ENCODE measurements at places on chromosomes 11 and 22.

- DNase-seq, result no peak
Measured at GRCh38 chr11:102640946-102641345, 15.8 kb upstream of the MMP20 start.

GRCh38 chr11:70184396-70184795 is 18.7 kb upstream of the FADD start:
- no peak for DNase-seq

- no peak for DNase-seq
Measured at GRCh38 chr11:75639762-75640181, 29.1 kb downstream of the MAP6 start.

DNA sequence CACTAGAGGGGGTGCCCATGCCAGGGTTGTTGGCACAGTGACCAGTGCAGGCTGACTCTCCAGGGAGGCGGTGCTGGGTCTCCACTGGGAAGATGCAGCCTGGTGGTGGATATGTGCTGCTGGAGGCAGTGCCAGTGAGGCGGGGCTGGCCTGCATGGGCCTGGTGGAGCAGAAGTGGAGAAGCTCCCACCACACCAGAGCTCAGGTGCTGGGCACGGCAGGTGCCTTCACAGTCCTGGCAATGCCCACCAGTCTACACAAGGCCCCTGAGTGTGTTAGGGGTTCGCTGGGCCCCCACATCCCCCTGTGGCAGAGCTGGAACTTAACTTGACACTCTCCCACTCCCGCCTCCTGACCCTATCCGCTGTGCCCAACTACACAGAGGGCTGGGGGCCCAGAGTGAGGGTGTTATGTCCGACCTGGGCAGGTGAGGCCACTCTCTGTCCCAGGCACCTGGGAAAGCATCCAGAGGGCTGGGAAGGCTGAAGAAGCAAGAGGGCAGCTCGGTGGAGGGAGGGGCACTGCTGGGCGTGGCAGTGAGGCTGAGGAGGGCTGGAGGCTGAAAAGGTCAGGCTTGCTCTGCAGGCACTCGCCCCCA is 102.4 kb upstream of the B3GAT1 start:
- DNase-seq, result no peak

GRCh38 chr11:76624500-76625379 is 45.8 kb downstream of the LRRC32 start:
- no peak for DNase-seq

DNA sequence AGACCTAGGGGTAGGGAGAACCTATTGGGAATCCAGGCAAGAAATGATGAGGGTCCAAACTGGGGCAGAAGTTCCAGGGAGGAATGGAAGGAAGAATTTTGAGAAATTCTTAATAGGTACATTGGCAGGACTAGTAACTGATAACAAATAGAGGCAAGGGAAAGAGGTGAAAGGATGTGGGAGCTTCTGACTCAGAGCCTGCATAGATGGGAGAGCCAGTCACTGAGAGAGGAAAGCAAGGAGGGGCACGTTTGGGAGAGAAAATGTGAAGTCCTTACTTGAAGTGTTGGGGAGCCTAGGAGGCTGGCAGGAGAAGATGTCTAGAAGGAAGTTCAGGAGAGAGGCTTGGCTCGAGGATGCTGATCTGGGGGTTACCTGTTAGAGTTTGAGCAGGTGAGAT is 104.6 kb upstream of the NCAM1 start:
- DNase-seq, result no peak

- no peak for DNase-seq
Measured at GRCh38 chr11:102289592-102289991, 27.7 kb upstream of the BIRC3 start.

DNA sequence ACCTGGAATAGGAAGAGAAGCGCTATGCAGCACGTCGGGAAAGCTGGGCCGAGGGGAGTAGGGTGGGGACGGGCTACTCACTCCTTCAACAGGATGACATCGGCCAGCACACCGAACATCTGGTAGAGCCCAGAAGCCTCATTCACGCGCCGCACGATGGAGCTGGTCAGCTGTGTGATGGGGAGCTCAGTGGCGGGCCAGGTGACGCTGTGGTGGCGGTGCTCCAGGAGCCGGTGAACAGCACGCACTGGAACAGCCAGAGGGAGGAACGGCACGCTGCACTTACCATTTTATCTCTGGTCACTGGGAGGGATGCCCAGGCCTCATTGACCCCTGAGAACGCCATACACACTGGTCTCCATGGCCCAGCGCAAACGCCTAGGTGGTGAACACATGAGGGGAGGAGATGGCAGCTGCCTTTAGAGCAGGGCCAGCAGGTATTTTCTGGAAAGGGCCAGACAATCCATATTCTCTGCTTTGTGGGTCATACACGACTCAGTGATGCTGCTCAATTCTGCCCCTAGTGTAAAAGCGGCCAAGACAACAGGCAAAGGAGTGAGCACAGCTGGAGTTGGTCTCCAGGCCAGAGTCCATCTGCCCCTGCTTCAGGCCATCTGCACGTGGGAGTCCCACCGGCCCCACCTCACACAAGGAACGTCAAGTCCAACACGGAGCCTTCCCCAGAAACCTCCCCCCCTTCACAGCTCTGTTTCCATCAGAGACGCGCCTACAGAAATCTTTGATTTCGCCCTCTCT is 8.8 kb downstream of the FOXRED2 start:
- DNase-seq, result no peak

- DNase-seq, result peak; percentile 70
Measured at GRCh38 chr22:27223317-27224177, 566.2 kb downstream of the MIAT start.

DNA sequence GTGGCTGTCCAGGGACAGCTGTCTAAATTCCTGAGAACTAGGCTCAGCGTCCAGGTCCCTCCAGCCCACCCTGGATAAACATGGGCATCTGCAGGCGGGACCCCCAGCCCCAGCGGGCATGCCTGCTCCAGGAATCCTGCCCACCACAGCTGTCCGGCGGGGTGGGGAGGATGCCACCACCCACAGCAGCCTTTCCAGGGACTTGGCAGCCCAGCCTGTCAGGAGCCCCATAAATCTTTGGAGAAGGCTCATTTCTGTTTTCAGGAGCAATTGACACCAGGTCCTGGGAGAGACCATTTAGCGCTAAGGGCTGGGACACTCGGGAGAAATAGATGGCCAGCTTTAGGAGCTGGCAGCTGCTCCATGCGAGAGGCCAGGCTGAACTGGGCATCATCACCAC is 358.9 kb downstream of the CADM1 start:
- DNase-seq, result no peak

DNA sequence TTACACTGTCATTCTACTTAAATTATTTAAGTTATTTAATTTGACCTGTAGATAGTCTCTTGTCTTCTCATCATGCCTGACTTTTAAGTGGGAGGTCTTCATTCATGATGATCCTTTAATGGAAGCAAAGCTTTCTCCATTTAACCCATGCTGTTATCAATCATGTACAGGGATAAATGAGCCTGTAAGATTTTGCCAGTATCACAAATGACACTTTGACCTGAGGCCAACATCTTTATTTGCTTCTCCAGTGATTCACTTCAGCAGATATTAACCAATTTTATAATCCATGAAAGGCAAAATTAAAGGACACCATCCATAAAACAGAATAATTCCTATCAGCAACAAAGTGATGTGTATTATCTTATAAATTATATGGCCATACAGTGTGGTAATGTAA is 7.7 kb downstream of the CCDC73 start:
- DNase-seq, result no peak

GRCh38 chr11:6237761-6238302 is 1.1 kb upstream of the CNGA4 start:
- no peak for DNase-seq

- DNase-seq, result no peak
Measured at GRCh38 chr22:31160328-31160978, 471 bp downstream of the RNF185 start.

- peak; percentile 83 for DNase-seq
Measured at GRCh38 chr11:67382276-67383136, 9.1 kb upstream of the CLCF1 start.

DNA sequence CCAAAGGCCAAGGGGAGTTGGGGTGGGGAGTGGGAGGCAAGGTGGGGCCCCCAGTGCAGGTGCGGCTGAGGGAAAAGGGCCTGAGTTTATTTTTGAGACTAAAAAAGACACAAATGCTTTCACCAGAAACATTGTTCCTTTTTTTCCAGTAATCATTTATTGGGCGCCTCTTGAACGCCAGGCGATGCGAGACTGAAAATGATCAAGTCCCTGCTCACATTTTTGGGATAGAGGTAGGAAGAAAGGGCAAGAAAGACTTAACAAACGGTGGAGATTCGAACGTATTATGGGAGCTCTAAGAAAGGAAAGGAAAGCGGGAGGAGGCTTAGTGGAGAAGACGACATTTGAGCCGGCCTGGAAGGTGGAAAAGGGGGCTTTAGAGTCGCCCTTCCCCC is 796 bp upstream of the SF3B2 start:
- DNase-seq, result no peak

GRCh38 chr22:40179526-40179925 is 1.8 kb downstream of the TNRC6B start:
- no peak for DNase-seq

DNA sequence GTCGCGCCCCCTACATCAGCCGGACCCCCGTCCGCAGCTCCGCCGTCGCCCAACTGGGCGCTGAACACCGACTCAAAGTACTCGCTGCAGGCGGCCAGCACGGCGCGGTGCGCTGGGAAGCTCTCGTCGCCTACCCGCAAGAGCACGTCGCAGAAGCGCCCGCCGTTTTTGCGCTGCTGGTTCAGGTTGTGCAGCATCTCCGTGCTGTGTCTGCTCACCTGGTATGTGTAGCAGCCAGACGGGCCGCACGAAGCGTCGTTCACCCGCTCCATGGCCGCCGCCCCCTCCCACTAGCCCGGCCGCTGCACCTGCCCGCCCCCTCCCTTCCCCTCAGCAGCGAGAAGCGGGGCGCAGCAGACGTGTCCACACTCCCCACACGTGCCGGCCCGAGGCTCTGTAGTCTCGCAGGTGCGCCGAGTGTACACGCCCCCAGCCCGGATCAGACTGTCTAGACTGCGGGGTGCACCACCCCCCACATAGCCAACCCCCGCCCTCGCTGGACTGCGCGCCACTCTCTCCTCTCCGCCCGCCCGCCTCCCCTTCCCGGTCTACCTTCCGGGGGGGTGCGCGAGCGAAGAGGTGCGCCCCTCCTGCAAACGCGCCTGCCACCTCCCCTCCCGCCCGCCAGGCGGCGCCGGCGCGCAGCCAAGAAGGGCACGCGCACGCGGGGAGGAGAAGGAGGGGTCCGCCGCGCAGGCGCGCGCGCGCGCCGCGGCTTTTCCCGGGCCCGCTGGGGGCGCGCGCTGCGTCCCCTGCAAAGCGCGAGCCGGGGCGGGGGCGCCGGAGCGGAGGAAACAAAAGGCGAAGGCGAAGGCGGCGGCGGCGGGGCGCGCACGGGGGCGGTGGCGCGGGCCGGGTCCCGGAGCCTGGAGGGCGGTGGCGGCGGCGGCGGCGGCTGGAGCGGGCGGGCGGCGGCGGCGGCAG is 553 bp downstream of the PATZ1 start:
- peak; percentile 96 for DNase-seq

DNA sequence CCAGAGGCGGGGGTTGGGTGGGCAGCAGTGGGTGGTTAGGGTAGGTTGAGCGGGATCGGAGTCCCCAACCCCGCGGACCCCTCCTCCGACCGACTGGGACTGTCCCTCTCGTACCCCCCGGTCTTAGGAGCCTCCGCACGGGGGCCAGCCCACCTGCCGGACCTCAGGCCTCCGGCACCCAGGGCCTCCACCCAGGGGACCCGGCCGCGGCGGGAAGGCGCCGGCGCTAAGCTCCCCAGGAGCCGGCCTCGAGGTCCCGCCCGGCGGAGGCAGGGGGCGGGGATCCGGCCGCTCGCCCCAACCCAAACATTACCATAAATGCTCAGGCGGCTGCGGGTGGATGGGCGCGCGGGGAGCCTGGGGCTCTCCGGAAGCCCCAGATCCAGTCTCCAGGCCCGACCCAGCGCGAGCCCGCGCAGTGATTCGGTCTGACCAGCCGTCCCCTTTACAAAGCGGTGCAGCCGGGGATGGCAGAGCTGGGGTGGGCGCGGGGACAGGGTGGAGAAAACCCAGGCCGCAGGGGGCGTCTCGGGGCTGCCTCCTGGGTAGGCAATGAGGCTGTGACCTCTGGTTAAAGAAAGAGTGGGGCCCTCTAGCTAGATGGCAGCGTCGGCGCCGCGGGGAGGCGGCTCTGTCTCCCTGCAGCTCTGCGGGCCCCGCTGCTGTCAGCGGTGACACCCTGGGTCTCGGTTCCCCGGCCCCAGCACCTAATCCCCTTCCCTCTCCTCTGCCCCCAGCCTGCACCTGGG is 4.0 kb upstream of the MCAM start:
- DNase-seq, result peak; percentile 70

DNA sequence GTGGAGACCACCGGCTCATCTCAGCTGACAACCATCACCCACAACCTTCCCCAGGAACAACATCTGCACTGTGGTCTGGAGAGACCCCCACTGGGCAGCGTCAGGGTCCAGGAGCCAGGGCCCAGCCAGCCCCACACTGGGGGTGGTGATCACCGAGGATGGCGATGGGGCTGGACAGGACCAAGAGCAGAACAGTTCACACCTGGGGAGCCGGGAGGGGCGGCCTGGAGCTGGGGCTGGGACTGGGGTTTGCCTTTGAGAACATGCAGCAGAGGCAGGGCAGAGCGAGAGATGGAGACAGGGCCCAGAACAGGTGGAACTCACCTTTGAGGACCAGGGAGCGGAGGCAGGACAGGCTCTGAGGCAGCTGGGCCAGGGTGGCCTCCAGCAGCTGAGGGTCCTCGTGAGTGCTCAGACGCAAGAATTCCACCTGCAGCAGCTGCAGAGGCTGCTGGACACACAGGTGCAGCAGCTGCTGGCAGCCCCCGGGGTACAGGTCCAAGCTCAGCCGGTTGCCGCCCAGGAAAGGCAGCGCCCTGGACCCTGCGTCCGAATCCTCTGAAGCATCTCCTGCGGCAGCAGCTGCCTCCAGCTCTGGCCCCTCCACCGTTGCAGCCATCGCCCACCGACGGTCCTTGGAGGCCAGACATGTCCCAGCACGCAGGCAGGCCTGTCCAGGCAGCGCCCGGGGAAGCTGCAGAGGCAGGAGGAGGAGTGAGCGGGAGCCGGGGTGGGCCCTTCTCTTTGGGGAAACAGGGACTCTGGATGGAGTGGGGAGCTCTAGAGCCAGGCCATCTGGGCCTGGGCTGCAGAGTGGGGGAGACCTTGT is 1.0 kb downstream of the PIDD1 start:
- no peak for DNase-seq

- DNase-seq, result peak; percentile 35
Measured at GRCh38 chr22:31343235-31344191, 2.6 kb downstream of the PATZ1 start.

GRCh38 chr11:99148352-99148751 is 127.6 kb downstream of the CNTN5 start:
- DNase-seq, result no peak

- DNase-seq, result peak; percentile 88
Measured at GRCh38 chr22:29306835-29307595, 565 bp downstream of the GAS2L1 start.

GRCh38 chr11:22169833-22170232 is 23.1 kb upstream of the ANO5 start:
- DNase-seq, result no peak

GRCh38 chr11:2107941-2108630 is 31.1 kb downstream of the IGF2 start:
- no peak for DNase-seq

- no peak for DNase-seq
Measured at GRCh38 chr11:83835423-83835822, 549.3 kb upstream of the CCDC90B start.

- DNase-seq, result no peak
Measured at GRCh38 chr11:134250675-134251074, 2.5 kb downstream of the THYN1 start.

- no peak for DNase-seq
Measured at GRCh38 chr11:89521294-89521693, 30.1 kb upstream of the NOX4 start.
